ENCODE measurements at places on chromosomes 16 and 17.

- no peak for DNase-seq
Measured at GRCh38 chr17:40724656-40725055, 21.1 kb upstream of the KRT24 start.

- DNase-seq, result peak; percentile 50
Measured at GRCh38 chr17:40243761-40244160, 24.7 kb downstream of the WIPF2 start.

- no peak for DNase-seq
Measured at GRCh38 chr17:57919918-57920317, 35.3 kb downstream of the CUEDC1 start.

GRCh38 chr16:59880611-59881010 is 1146.5 kb upstream of the GOT2 start:
- peak; percentile 65 for DNase-seq

DNA sequence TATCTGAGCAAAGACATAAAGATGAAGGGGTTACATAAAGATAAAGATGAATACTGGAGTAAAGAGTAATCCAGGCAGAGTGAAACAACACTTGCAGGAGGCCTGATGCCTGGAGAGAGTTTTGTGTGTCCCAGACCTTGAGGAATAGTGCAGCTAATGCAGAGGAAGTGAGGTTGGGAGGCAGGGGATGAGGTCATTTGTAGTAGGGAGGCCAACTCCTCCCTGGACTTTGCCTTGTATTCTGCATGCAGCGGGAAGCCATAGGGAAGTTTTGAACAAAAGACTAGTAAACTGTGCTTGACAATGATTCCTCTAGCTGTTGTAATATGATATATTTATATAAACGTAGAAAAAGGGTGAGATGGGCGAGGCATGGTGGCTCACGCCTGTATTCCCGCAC is 356.6 kb downstream of the KCNJ2 start:
- DNase-seq, result no peak

DNA sequence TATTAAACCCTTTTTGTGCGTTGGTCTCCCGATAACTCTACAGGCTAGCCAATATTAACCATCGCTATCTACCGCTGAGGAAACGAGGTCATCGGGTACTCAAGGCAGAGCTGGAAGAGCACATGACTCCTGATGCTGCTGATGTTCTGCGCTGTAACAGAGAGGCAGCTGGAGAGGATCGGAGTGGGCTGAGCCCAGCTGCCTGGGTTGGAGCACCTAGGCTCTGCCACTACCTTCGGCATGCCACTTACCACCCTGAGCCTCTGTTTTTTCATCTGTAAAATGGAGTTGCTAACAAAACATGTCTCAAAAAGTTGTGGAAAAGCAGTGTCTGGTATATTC is 432 bp upstream of the SLC46A1 start:
- DNase-seq, result no peak

GRCh38 chr17:48012151-48012520 is 25.5 kb downstream of the COPZ2 start:
- DNase-seq, result peak; percentile 39

- DNase-seq, result no peak
Measured at GRCh38 chr17:27609611-27610303, 21.2 kb upstream of the LGALS9 start.

- peak; percentile 54 for DNase-seq
Measured at GRCh38 chr16:396605-397004, 394 bp upstream of the NME4 start.

DNA sequence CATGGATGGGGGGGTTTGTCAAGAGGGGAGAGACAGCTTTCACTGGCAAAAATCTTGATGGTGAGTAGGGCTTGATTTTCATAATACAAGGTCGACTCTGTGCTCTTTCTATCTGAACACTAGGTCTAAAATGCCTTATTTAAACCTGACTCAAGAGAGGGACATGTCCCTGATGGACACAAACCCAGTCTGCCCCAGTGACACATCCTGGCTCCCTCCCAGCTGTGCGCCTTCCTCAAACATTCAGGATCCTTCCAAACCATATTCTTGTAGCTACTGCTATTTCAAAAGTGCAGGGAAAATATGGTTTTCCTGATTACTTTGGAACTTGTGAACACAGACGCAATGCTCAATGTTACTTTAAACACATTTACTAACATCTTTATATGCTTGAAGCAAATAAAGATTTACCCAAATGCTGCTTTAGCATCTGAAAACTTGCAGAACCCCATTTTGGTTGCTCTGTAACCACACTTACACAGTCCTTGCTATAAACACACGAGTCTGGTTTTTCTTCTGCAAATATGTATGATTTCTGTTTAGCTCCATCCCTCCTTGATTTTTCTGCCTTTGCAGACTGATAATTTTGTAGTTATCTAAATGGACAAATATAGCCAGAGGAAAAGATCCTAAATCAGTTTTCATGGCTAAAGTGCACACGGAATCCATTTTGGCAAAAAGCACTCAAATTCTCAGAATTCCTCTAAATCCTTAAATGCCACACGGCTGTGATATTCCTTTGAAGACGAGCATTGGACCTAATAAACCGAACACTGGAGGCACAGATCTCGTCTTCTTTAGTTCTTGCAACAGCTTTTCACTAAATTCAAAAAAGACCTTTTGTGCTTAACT is 499.9 kb upstream of the ZFHX3 start:
- peak; percentile 16 for DNase-seq

DNA sequence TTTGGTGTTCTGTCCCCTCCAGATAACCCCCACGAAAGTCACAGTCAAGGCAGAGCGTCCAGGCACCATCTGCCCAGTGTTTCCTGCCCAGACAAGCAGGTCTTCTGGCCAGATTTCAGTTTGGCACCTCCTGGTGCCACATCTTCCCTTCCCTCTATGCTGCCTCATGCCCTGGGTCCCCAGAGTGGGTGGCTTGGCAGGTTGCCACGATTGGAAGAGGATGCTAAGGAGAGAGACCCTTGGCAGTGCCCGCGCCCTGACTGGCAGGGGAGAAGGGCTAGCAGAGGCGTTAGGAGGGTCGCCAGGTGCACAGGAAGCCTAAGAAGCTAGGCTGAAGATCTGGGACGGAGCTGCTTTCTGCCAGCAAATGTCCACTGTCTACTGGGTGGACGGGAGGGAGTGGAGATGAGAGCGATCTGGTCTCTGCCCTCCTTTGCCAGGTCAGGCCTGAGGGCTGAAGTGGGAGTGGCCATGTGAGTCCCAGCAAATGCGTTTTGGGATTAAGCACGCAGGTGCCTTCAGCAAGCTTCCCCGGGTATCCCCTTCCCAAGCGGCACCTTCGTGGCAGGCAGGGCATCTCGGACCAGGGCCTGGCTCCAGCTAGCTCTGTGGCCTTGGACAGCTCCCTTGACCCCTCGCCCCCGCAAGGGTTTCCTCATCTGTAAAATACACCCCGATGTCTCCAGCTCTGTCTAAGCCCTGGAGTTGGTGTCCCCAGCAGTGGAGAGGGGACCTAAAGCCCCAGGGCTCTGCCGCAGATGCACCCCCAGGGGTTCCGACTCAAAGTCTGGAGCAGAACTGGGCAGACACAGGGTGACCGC is 13.4 kb upstream of the CD300A start:
- no peak for DNase-seq

DNA sequence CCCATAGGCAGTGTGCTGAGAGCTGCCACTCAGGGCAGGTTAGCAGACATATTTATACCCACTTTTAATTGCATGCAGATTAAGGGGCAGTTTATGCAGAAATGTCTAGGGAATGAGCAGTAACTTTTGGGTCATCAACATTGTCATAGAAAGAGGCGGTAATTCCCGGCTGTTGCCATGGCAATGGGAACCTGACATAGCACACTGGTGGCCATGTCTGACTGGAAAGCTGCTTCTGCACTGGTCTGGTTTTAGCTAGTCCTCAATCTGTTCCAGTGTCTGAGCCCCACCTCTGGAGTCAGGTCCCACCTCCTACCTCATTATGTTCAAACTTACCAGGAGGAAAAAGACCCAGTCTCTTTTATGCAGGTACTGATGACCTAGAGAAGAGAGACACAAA is 31.5 kb upstream of the TNRC6C start:
- no peak for DNase-seq

GRCh38 chr16:6749698-6750097 is 582.9 kb upstream of the RBFOX1 start:
- no peak for DNase-seq

DNA sequence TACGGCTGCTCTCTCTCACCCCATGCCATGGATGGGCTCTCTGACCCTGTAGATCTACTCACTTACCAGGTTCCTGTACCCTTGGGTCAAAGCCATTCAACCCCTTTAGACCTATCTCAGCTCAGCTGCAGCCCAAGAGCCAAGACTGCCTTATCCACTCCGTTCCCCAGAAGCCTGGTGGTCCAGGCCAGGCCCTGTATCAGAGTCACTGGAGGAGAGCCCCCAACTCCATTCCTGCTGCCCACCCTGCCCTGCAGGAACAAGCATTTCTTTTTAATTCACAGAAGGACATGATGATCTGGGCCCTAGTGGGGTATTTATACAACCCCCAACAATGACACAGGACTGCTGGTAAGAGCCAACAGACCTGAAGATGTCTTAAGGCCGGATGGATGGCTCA is 76.8 kb downstream of the AIPL1 start:
- DNase-seq, result no peak

- DNase-seq, result peak; percentile 74
Measured at GRCh38 chr17:66353937-66354401, 51.6 kb downstream of the PRKCA start.

DNA sequence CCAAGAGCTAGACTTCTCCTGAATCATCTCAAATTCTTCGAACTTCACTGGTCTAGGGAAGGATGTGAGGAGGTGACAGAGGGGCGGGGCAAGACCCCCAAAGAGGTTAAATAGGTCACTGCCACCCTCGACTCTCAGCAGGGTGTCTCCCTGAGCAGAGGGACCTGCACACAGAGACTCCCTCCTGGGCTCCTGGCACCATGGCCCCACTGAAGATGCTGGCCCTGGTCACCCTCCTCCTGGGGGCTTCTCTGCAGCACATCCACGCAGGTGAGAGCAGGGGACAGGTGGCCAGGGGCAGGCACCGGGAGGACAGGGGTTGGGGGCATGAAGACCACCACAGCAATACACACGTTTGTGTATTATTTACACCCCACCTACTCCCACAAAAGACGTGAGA is 9.2 kb downstream of the CCL17 start:
- DNase-seq, result no peak

DNA sequence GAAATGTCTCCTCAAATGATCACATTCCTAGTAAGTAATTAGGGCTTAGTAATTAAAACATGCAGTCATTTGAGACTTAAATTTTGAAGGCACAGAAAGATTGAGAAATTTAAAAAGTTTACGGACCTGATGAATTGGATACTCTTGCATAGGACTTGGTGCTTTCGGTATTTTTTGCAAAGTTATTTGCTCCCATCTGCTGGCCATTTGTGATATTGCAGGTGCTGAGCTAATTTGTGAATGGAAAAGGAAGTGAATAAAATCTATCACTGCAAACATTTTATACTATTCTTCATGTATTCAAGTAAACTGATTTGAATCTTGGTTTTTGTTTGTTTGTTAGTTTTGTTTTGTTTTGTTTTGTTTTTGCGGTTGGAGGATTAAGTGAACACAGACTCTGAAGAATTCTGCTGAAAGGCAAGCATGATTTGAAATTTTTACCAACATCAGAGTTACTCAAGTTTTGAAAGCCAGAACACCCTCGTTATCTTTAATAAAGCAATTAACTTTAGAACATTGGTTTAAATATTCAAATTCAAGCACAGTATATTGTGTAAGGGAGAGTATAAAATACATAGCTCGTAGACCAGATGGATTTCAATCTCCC is 689.5 kb upstream of the RBFOX1 start:
- peak; percentile 42 for DNase-seq

- peak; percentile 11 for DNase-seq
Measured at GRCh38 chr16:53693320-53693719, 10.3 kb downstream of the RPGRIP1L start.

GRCh38 chr16:64051824-64052223 is 1070.0 kb downstream of the CDH11 start:
- DNase-seq, result peak; percentile 48

- DNase-seq, result no peak
Measured at GRCh38 chr17:29051731-29052130, 8.8 kb downstream of the PIPOX start.

DNA sequence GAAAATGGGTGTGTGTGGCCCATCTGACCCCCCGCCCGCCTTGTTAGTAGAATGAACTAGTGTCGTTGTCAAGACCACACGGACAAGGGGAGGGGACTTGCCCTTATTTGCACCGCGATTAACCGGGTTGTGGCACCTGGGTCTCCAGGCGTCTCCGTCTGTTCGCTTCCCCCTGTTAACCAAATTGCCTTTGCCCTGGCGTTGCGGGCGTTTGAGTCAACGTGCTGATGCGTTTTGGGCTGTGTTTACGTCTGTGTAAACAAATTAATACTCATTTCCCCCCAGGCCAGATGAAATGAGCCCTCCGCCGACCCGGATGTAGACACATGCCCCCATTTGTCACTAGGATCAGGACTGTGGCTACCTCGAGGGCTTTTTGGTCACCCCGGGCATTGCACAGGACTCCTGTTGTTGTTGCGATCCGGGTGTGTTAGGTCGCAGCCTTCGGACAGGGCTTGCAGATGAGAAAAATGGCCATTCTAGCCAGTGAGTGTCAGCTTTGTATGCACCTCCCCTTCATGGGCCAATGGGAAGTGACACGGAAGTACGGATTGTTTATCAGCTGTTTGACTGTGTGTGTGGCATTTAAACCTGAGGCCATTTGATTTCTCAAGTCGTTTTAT is 906 bp downstream of the RBL2 start:
- DNase-seq, result peak; percentile 79

DNA sequence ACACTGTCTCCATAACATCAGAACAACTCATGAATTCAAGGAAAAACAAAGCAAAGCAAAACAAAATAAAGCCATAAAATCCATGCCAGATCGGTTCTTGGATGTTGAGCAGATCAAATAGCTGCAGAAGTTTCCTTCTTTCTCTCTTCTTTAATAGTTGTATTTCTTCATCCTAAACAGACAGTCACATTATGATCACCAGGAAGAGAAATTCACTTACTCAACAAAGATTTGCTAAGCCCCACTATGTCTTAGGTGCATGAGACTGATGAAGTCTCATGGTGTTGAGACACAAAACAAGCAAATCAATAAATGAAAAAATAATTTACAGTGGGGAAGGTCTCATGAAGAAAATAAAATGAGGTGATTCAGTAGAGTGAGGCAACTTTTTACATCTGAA is 72.8 kb downstream of the WIPI1 start:
- no peak for DNase-seq

GRCh38 chr17:64291268-64291851 is 28.3 kb upstream of the TEX2 start:
- no peak for DNase-seq

GRCh38 chr16:50251375-50252081 is 14.8 kb upstream of the ADCY7 start:
- peak; percentile 78 for DNase-seq
